Stimulated activated CD8-positive, alpha-beta memory T cell treated with anti-CD3 and anti-CD28 coated beads, Interleukin-4, amount 100 ng/mL, for 1 hour (primary cell): ENCODE measurements at places on chromosomes 12 and 14.

DNA sequence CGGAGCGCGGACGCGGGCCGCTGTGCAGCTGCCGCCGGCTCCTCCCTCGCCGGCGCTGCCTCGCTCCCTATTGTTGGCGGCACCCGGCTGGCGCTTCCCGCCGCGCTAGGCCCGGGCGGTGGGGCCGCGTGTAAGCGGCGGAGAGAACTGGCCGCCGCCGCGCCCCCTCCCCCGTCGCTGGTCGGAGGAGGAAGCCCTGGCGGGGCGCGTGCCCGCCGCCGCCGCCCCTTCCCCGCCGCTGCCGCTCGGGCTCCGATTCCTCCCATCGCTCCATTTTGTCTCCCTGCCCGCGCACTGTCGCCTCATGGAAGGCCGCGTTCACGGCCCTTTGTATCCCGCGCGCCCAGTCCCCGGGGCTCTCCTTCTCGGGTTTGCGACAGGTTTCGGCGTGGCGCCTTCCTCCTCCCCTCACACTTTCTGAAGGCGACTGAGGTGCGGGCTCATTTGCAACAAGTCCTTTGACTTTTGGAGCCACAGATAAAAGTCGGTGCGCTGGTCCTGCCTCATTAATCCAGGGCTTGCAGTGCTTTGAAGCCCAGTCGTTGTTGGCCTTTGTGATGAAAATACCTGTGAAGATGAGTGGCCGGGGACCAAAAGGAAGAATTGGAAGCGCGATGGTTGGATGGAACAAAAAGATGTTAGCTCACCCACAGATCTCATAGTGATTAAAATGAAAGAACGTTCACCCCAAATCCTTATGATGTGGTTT lies 707 bp downstream of the CPSF6 start:
- DNase-seq = peak; percentile 12

- DNase-seq = no peak
Observed at GRCh38 chr12:121543786-121544185, 37.0 kb downstream of the KDM2B start.

DNA sequence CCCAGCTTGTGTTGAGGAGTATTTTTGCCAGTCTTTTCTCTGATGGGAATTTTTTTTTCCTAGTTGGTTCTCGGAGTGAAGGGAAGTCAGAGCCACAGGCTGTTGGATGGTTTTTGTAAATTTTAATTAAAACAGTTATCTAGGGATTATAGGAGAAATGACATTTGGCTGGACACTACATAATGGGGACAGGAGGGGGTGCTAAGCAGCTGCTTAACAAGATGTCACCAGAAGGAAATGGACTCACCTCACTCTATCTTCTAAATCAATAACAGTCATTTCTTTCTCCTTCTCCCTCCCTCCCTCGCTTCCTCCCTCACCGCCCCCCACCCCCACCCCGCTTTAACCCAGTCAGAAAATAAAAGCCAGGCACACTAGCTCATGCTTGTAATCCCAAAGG lies 93.4 kb upstream of the TMEM233 start:
- no peak for DNase-seq

DNA sequence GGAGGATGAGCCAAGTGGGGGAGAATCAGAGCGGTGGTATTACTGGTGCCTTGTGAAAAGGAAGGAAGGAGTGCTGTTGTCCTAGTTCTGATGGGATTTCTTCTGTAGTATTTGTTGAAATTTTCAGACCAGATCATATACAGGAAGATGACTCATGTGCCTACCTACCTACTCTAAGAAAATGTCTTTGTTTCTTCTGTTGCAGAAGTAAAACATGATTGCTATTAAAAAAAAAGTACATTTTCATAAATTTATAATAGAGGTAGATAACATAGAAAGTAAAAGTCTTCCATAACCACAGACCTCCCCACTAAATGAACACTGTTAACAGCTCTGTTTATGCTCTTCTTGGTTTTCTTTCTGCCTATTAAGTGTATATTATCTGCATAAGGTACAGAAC lies 26.9 kb downstream of the SAMD4A start:
- no peak for DNase-seq

- no peak for DNase-seq
Observed at GRCh38 chr12:82366197-82366596, 7.9 kb downstream of the METTL25 start.

GRCh38 chr14:94460631-94461416 lies 8.2 kb upstream of the SERPINA11 start:
- DNase-seq = no peak

- DNase-seq = no peak
Observed at GRCh38 chr14:75280831-75281653, 2.4 kb downstream of the FOS start.
